ENCODE measurements at places on chromosomes 16 and 17. TPM values are rescaled to one million over a fixed set of nuclear protein-coding genes. Genes with fewer than 3 reads are reported as not detected.

DNA sequence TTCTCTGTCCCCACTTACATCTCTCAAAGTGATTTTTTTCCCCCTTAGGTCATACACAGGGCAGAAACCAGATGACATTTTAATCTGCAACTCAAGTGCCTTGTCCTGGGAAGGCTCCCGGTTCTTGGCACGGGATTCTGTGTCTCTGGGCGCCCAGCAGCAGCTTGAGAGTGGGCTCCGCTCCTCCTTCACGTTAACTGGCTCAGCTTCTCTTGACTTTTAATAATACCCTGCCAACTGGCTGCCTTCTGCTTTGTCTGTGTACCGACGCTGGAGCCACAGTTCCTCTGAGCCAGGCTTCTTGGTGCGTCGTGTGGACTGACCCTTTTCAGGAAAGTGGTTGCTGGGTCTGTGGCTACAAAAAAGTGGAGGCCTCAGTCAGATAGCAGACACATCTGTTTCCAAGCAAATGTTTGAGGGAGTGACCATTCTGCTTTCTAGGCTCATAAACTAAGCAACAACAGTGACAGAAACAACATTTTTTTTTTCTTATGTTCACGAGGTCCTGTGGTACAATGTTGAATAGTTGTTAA is 64.9 kb downstream of the IRF8 start:
- H3K36me3 ChIP-seq = no peaks in the 10 kb centered on the region
- DNase-seq = peak; percentile 53
- H3K27ac ChIP-seq = no peak overlapping the region
- H3K4me3 ChIP-seq = no peak overlapping the region
- no peaks in the 10 kb centered on the region for H3K27me3 ChIP-seq
- H3K4me1 ChIP-seq = peaks cover 16% of the 10 kb centered on the region

- no peaks in the 10 kb centered on the region for H3K36me3 ChIP-seq
- no peaks in the 10 kb centered on the region for H3K27me3 ChIP-seq
- peaks cover 27% of the 10 kb centered on the region for H3K4me1 ChIP-seq
- no peak for DNase-seq
- peak overlapping the region; percentile 95 for H3K27ac ChIP-seq
Measured at GRCh38 chr17:81831957-81832607, 1.0 kb downstream of the MCRIP1 start.

GRCh38 chr16:68782198-68783174 is 45.4 kb downstream of the CDH1 start:
- H3K36me3 ChIP-seq = no peaks in the 10 kb centered on the region
- H3K4me3 ChIP-seq = no peak overlapping the region
- H3K4me1 ChIP-seq = no peaks in the 10 kb centered on the region
- no peak for DNase-seq
- H3K27me3 ChIP-seq = no peaks in the 10 kb centered on the region
- H3K27ac ChIP-seq = no peak overlapping the region

DNA sequence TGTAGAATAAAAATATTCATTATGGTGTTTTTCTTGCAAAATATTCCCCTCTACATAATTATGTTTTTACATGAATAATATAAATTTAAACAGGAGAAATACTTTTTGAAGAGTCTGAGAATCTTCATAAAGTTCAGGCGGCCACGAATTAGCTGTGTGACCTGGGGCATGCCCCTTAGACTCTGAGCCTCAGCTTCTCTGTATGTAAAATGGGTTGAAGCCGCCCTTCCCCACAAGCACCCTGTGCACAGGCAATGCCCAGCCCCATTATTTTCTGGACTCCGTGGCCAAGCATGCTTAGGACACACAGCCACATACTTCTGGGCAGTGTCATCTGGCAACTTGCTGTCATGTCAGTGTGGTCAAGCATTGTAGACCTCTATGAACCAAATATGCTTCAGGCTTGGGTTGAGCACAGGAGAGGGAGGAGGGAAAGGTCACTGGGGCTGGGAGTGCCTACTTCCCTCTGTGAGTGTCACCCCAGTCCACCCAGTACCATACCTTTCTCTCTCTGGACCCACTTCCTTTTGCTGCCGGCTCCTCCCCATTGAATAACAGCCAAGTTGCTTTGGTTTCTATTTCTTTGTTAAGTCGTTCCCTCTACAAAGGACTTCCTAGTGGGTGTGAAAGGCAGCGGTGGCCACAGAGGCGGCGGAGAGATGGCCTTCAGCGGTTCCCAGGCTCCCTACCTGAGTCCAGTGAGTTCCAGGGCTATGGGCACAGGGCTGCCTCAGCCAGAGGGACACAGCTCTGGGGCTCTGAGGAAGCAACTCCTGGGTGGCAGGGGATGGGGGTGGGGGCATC is at the start of gene LGALS9:
TSS of gene LGALS9 (plus strand) at position 582 of the 804 bp plus-strand sequence. CDS start at position 660, 78 bp downstream.
- H3K36me3 ChIP-seq = peaks cover 13% of the 10 kb centered on the region
- no peak within 1 kb of the TSS for H3K4me3 ChIP-seq
- H3K27ac ChIP-seq = peak within 1 kb of the TSS; percentile 84

DNA sequence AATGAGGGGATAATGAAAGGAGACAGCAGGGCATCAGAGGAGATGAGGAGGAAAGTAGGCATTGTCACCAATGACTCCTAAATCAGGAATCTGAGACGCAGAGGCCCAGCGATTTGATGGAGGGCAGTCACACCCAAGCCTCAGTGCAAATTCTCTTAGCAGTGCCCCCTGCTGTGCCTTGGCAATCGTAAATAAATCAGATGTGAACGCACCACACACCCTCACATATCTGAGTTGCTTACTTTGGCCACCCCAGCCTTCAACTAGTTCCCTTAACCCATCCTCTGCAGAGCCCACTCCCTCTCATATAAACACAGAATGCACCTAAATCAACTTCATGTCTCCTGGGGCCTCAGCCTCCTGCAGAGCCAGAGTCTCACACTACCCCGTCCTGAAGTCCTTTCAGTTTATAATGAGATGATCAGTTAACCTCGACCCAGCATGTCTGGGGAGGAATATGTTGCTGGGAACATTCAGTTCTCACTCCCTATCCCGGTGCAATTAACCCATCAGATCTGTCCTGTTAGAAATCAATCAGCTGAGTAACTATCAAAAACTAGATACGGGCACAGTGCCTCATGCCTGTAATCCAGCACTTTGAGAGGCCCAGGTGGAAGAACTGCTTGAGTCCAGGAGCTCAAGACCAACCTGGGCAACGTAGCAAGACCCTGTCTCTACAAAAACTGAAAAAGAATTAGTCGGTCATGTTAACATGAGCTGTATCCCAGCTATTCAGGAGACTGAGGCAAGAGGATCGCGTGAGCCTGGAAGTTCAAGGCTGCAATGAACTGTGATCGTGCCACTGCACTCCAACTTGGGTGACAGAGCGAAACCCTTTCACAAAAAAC is 78.4 kb downstream of the SLC39A11 start:
- H3K36me3 ChIP-seq = no peaks in the 10 kb centered on the region
- DNase-seq = no peak
- H3K4me3 ChIP-seq = no peak overlapping the region
- no peaks in the 10 kb centered on the region for H3K4me1 ChIP-seq

DNA sequence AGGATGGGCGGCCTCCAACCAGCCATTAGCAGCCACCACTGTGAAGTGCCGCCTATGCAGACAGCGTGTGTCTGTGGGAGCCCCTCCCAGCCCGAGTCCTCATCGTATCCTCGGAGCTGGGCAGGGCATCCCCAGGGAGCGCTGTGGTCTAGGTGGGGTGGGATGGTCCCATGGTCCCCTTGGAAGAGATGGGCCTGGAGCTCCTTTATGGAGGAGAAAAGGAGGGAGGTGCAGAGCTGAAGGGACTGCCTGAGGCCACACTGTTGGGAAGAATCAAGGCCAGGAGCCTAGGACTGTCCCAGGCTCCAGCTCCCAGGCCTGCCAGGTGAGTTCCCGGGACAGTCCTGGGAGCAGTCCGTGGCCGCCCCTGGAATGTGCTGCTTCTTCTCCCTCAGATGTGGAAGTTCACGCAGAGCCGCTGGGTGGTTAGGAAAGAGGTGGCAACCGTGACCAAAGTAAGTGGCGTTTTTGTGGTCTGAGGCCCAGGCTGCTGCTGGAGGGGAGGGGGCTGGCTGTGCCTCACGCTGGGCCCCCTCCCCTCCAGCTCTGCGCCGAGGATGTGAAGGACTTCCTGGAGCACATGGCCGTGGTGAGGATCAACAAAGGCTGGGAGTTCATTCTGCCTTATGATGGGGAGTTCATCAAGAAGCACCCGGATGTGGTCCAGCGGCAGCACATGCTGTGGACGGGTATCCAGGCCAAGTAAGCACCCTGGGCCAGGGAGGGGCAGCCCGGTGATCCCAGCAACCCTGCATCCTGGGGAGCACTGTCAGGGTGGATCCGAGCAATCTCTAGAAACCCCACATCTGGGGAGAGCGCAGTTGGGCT is 27.0 kb downstream of the POLR3E start:
- H3K4me1 ChIP-seq = no peaks in the 10 kb centered on the region
- H3K27me3 ChIP-seq = no peaks in the 10 kb centered on the region
- H3K27ac ChIP-seq = no peak overlapping the region
- no peak overlapping the region for H3K4me3 ChIP-seq
- DNase-seq = no peak
- peaks cover 30% of the 10 kb centered on the region for H3K36me3 ChIP-seq

GRCh38 chr16:27928542-27928941 is 135.0 kb downstream of the GSG1L start:
- DNase-seq = no peak
- no peak overlapping the region for H3K27ac ChIP-seq
- no peak overlapping the region for H3K4me3 ChIP-seq
- H3K4me1 ChIP-seq = no peaks in the 10 kb centered on the region
- H3K27me3 ChIP-seq = no peaks in the 10 kb centered on the region

DNA sequence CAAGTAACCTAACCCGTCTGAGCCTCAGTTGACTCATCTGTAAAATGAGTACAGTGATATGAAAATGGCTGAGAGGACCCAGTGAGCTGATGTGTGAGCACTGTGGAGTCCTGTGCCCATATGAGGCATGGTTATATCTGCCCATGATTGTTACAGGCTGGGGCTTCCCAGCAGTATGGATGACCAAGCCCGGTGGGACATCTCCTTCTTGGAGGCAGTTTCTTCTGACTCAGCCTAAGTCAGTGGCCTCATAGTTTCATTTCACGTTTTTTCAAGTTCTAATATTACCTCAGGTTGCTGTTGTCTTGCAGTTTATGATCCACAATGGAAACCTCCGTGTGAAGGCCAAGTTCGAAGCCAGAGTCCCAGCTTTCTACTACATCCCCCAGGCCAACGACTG is 4.8 kb downstream of the ADAP2 start:
- peaks cover 17% of the 10 kb centered on the region for H3K27me3 ChIP-seq
- no peak overlapping the region for H3K4me3 ChIP-seq
- H3K36me3 ChIP-seq = no peaks in the 10 kb centered on the region
- DNase-seq = no peak
- H3K27ac ChIP-seq = no peak overlapping the region

DNA sequence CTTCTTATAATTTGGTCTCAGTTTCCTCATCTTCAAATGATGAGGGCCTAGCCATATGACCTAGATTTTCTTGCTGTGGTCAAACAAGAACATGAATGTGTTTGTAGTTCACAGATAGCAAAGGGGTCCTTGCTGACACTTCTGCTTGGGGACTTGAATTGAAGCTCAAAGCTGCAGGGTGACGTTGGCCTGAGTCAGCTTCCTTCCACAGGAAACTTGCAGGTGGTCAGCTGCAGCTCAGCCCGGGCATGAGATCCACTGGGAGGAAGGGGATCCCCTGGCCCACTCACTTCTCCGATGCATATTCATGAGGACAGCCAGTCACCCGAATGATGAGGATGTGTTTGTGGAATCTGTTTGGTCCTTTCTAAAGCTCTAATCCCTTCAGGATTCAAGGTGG is 42.6 kb upstream of the AXIN2 start:
- H3K27ac ChIP-seq = no peak overlapping the region
- no peaks in the 10 kb centered on the region for H3K36me3 ChIP-seq
- H3K27me3 ChIP-seq = no peaks in the 10 kb centered on the region
- no peak overlapping the region for H3K4me3 ChIP-seq
- DNase-seq = no peak
- H3K4me1 ChIP-seq = no peaks in the 10 kb centered on the region

- no peaks in the 10 kb centered on the region for H3K36me3 ChIP-seq
- H3K4me3 ChIP-seq = no peak overlapping the region
- no peaks in the 10 kb centered on the region for H3K27me3 ChIP-seq
- DNase-seq = no peak
- peaks cover 17% of the 10 kb centered on the region for H3K4me1 ChIP-seq
- H3K27ac ChIP-seq = no peak overlapping the region
Measured at GRCh38 chr16:53821957-53822625, 118.1 kb downstream of the FTO start.

DNA sequence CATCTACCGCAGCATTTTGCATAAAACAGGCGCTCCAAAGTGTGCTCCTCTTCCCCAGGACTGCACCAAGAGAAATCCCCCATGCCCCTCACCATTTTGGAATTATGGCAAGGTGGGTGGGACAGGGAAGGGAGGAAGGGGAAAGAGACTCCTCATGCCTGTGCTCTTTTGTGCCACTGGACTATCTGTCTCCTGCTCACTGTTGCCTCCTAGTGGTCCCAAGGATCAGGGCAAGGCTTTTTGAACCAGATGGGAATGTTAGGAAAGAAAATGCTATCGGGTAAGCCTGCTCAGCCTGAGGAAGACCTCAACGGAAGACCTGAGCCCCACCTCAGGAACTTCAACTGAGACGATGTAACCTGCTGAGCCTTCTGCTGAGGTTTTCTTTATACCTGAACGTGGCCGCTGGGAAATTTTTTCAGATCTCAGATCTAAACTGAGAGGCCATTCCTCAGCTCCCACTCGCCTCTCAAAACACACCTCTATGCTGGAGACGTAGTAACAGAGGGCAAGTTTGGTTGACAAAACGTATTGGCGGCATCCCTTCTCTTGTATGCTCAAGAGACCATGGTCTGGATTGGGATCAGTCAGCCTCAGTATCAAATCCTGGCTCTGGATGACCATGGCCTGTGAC is 58.3 kb downstream of the SPACA3 start:
- no peak overlapping the region for H3K4me3 ChIP-seq
- no peak for DNase-seq
- no peaks in the 10 kb centered on the region for H3K4me1 ChIP-seq
- H3K27ac ChIP-seq = no peak overlapping the region

DNA sequence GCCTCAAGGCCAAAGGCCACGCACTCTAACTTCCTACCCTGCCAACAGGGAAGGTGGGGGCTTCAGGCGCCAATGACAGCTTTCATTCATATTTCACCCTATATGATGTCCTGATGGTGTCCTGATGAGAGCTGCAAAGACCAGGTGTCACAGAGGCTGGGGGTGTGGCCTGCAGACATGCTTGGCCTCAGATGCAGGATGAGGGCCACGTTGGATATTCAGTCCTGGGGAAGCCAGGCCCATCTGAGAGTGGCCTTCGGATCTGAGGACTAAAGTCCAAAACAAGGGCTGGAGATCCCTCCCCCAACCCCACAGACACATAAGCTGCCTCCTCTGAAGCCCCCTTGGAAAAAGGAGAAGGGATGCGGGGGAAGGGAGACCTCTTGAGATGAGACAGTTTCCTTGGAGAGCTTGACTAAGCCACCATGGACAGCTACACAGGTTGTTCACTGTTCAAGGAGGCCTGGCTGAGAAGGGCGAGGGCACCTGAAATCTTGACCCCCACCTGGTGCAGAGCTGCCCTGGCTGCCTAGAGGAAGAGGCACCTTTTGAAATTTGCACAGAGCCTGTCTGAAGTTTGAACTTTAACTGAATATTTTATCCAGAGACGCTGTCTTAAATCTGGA is 24.3 kb upstream of the GSG1L start:
- DNase-seq = no peak
- H3K4me3 ChIP-seq = no peak overlapping the region
- H3K27ac ChIP-seq = no peak overlapping the region
- no peaks in the 10 kb centered on the region for H3K36me3 ChIP-seq

GRCh38 chr17:74532115-74532514 is 840 bp upstream of the CD300LB start:
- H3K27me3 ChIP-seq = peaks cover 9% of the 10 kb centered on the region
- peak overlapping the region; percentile 31 for H3K4me3 ChIP-seq
- no peak for DNase-seq
- H3K36me3 ChIP-seq = no peaks in the 10 kb centered on the region
- no peaks in the 10 kb centered on the region for H3K4me1 ChIP-seq

Gene CDRT15L2
- polyA plus RNA-seq = not detected

Gene SLC13A2
- not detected for polyA plus RNA-seq

Gene ACSM2B
- 0.06 TPM for polyA plus RNA-seq

Gene MMP2
- 77.1 TPM for polyA plus RNA-seq

Gene TBC1D16
- polyA plus RNA-seq = 5.3 TPM

Gene SERPINF2
- 0.65 TPM for polyA plus RNA-seq
